ENCODE measurements at places on chromosomes 7 and 10.

DNA sequence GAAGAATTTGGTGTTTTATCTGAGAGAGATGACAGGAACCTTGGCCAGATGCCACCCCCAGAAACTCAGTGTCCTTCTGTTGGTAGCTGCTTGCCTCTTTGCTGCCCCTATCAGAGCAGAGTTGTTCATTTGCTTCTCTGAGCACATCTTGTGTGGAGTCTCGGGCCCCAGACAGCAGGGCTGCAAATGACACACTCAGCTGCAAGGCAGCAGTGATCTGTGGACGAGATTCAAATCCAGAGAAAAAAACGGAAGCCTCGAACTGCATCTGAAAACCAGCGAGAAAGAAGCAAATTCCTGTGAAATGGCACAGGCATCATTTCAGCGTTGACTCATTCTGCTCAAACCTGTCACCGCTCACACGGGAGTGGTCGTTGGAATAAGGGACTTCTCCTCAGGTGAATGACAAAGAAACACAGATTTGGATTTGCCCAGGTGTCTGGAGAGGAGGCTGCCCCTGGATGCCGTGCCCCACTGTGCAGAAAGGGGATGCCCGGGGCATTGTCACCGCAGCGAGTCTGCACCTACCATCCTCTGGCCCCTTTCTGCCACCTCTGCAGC, 144.7 kb downstream of the PFKFB3 start:
- DNase-seq, result no peak

- no peak for DNase-seq
Measured at GRCh38 chr7:23662124-23662983, 17.6 kb upstream of the FAM221A start.

DNA sequence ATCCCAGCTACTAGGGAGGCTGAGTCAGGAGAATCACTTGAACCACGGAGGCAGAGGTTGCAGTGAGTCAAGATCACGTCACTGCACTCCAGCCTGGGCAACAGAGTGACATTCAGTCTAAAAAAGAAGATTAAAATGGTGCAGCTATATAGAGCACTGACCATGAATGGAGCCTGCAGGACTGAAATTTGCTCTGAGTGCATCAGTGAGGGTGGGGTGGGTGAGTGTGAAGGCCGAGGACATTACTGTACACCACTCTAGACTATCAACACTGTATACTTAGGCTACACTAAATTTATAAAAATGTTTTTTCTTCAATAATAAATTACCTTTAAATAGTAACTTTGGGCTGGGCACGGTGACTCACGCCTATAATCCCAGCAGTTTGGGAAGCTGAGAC, 294.7 kb downstream of the PTPRN2 start:
- no peak for DNase-seq

DNA sequence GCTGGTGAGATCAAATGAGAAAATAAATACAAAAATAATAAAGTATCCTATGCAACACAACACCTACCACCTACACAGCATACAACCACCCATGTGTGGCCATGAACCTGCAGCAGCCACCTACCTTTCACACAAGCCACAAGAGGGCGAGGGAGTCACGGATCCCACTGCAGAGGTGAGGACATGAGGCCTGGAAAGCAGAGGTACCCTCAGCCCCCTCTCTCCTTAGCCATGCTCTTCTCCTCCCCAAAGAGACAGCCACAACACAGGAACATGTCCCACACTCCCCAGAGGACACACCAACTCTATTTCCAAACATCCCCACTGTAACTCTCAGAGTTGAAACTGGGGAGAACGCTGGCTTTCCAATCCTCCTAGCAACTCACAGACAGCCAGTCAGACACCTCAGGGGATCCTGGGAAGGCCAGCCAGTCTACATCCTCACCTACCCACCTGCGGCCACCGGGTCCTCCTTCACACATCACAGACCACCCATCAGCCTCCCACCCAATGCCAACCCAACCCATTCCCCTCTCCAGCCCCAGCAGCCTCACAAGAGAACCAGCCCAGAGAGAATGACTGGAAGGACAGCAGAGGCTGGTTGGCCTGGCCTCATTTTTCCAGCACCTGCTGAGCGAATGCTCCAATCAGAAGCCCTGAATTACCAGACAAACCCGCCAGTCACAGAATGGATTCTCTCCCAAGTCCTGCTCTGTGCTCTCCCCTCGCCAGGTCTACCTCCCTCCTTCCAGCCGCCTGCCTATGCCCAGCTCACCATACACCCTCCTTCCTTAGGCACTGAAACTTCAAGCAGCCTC, 18.4 kb downstream of the DLG5 start:
- peak; percentile 31 for DNase-seq

DNA sequence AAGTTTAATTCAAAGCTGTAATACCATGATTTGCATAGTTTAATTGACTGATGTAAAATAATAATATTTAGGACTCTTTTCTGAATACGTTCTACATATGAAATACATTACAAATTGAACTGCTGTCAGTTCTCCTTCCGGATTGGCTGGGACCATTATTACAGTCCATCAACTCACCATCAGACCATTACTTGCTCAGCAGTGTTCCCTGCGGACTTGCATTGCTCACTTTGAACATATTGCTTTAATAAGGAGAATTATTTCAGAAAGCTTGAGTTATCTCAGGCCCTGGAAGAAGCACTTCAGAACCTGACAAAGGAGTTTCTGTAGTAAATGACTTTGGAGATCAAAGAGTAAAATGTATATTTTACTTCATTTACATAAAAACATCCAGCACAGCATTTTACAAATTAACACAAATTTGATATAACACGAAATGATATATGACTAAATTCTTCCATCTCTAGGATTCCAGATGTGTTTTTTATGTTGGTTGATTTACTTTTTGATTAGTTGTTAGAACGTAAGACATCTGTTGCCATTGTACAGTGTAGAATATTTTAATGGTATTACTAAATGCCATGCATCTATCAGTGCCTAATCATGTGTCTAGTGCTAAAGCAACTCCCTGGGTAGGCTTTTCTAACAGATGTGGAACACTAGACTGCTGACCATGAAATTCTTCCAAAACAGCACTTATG, 418.5 kb upstream of the SEMA3A start:
- no peak for DNase-seq

GRCh38 chr7:99707096-99707495, 27.3 kb upstream of the CYP3A5 start:
- no peak for DNase-seq

- DNase-seq, result no peak
Measured at GRCh38 chr10:26479766-26480492, 41.8 kb downstream of the APBB1IP start.

DNA sequence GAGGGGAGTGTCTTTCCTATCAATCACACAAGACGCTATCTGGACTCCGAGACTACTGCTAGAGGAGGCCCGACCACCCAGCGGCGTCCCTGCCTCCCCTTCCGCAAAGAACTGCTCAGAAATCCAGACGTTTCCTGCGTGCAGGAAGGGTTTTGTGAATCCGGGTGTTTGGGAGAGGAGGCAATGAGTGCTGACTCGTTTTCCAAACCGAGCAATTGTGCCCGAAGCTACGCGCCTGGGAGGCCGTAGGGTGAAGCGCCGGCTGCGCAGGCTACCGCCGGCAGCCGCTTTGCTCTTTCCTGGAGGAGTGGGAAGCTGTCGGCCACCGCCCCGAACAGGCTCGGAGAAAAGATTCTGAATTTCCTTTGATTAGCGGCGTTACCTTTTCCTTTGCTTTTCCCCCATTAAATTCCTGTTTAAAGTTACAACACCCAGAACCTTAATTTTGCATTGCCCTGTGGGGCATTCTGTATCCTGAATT, 5.3 kb downstream of the VAX1 start:
- no peak for DNase-seq

- peak; percentile 36 for DNase-seq
Measured at GRCh38 chr10:21510241-21511094, 15.0 kb downstream of the SKIDA1 start.

DNA sequence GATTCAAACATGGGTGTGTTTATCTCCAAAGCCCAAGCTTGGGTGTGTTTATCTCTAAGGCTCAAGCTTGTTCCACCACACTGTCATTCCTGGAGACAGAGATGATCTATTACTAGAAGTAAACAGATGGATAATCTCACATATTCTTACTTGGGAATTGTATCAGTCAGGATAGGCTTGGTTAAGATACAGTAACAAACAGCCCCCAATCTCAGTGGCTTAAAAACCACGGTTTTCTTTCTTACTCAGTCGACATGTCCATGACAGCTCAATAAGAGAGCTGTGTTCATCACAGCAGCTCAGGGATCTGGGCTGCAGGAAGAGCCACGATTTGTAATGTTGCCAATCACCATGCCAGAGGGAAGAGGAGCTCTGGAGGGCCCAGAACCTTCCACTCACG, 38.5 kb upstream of the LOXL4 start:
- no peak for DNase-seq

GRCh38 chr7:2070151-2070763, 162.5 kb downstream of the MAD1L1 start:
- no peak for DNase-seq

- no peak for DNase-seq
Measured at GRCh38 chr10:30207485-30208052, 141.5 kb downstream of the MTPAP start.

DNA sequence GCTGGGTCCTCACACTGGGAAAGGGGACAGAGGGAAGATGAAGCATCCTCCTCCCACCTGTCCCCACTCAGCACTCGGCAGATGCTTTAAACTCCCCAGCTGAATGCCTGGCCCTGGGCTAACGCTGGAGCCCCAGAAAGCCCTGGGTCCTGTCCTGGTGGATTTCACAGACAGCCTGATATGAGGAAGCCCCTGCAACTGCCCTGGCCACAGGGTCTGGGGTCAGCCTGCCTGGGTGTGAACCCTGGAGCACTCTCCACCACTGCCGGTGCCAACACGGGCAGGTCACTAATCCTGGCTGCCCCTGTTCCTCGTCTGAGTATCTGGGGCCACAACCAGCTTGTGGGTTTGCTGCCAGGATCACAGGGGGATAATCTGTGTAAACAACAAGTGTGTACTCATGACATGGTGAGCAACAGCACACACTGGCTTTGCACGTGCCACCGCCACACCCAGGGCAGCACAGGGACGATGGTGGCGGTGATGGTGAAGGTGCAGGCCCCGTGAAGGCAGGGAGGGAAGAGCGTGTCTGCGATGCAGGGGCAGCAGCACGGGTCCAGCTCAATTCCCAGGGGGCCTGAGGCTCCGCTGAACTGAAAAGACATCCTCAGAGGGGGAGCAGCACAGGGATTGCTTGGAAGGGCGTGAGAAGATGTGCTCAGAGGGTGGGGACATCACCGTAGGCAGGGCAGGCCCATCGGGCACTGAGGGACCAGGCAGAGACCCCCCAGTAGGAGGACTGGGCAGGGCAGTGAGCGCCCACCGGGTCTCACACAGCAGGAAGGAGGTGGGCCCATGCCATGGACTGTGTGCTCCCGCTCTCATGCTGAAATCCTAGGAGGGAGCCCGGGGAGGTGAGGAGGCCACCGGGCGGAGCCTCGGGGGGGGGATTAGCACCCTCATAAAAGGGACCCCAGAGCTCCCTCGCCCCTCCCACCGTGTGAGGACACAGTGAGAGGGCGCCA, 238.7 kb downstream of the MAD1L1 start:
- no peak for DNase-seq

GRCh38 chr10:120945801-120946302, 94.7 kb downstream of the WDR11 start:
- DNase-seq, result no peak

DNA sequence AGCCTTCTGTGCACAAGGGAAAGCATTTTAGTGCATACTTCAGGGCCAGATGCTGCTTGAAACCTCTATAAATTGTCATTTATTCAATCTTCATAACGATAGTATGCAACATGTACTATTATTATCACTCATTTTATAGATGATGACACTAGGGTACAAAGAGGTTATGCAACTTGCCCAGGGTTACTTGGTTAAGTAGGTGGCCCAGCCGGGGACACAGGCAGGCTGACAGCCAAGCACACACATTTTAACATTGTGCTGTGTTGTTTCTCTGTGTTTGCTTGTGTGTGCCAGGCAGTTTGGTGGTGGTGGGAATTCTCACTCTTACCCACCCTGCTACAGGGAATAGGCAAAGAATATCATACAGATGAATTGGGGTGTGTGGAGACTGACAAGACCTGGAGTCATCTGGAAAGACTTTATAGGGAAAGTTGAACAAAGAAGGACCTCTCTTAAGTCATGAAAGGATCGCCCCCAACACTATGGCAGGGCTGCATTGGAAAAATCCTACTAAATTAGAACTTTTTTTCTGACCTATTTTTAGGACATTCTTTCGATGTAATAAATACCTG, 98.9 kb downstream of the MKX start:
- no peak for DNase-seq

DNA sequence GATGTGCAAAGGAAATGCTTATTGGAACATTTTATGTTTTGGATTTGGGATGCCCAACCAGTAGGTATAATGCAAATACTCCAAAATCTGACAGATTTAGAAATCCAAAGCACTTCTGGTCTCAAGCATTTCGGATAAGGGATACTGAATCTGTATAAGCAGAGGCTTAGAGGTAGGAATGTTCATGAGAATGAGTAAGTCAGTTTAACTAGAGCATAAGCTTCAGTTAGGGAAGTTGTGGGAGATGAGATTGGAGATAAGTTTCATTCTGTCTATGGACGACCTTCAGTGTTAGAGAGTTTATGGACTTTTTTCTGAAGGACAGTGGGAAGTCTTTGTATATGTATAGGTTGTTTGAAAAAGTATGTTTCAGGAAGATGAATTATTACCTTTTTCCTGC, 10.4 kb downstream of the TAX1BP1 start:
- DNase-seq, result no peak

DNA sequence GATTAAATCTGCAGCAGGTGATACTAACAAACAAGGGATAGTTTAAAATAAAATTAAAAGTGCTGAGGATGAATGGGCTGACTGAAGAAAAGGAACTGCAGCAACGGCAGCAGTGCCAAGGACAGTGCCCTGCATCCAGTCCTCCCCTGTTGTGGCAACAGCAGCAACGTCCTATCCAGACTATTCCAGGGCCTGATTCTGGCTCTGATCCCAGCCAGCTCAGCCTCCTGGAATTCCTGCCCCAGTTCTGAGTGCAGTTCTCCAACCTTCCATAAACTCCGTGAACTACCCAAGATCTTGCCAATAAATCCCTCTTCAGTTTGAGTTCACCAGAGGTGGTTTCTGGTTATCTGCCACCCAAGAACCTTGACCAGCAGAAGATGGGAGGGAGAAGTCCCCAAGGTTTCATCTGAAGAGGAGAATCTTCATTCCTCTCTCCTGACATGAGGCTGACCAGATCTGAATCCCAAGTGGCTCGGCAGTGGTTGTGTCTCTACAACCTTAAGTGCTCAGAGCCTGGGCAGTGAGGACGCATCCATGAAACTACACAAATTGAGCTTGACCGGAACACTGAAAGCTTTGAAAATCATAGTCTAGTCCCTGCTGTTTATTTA, 115.8 kb downstream of the SORBS1 start:
- DNase-seq, result no peak

- DNase-seq, result no peak
Measured at GRCh38 chr7:18655506-18655905, 160.0 kb downstream of the HDAC9 start.

DNA sequence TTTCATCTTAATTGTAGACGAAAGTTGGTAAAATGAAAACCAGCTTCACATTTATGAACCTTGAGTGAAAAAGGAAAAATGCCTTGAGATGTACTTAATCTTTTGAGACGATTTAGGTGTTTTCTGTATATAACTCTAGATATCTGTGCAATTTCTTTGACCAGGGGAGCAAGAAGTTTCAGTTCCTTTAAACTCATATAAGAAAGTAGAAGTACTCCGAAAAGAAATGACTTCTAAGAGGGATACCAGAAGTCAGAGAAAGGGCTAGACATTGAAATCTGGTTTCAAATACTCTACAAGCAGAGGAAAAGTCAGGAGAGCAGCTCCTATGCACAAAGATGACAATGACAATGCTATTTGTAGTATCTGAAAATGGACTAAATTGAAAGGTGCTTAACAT, 303.7 kb downstream of the BAMBI start:
- no peak for DNase-seq

Data from erythroblast (primary cell).